ENCODE measurements at places on chromosomes 12 and 14.

GRCh38 chr14:90781344-90781761, 34.9 kb downstream of the TTC7B start:
- H3K4me1 ChIP-seq: peaks cover 15% of the 10 kb centered on the region
- H3K36me3 ChIP-seq: no peaks in the 10 kb centered on the region
- no peaks in the 10 kb centered on the region for H3K27me3 ChIP-seq
- H3K4me3 ChIP-seq: no peak overlapping the region
- DNase-seq: peak; percentile 76

DNA sequence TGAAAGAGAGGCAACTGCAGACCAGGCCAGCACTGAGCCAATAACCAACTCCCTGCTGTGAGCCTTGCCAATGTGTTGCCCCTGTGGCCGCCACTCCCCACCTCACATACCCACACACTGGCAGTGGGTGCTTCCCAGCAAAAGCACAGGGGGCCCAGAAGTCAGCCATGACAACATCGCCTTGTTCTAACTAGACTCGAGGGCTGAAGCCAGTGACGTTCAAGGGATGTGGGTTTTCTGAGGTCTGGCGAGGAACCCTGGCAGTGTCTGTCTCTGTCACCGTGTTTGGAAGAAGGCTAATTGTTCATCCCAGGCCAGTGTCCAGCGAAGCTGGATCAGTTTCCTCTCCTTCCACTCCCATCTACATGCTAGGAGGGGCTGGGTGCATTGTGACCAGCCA, 311.8 kb upstream of the AMIGO2 start:
- H3K36me3 ChIP-seq: no peaks in the 10 kb centered on the region
- H3K27ac ChIP-seq: no peak overlapping the region
- H3K27me3 ChIP-seq: no peaks in the 10 kb centered on the region
- no peaks in the 10 kb centered on the region for H3K4me1 ChIP-seq

- no peaks in the 10 kb centered on the region for H3K36me3 ChIP-seq
- no peak overlapping the region for H3K4me3 ChIP-seq
- H3K27ac ChIP-seq: no peak overlapping the region
- DNase-seq: no peak
- no peaks in the 10 kb centered on the region for H3K4me1 ChIP-seq
Measured at GRCh38 chr14:20934148-20934762, 21.0 kb upstream of the RNASE2 start.

DNA sequence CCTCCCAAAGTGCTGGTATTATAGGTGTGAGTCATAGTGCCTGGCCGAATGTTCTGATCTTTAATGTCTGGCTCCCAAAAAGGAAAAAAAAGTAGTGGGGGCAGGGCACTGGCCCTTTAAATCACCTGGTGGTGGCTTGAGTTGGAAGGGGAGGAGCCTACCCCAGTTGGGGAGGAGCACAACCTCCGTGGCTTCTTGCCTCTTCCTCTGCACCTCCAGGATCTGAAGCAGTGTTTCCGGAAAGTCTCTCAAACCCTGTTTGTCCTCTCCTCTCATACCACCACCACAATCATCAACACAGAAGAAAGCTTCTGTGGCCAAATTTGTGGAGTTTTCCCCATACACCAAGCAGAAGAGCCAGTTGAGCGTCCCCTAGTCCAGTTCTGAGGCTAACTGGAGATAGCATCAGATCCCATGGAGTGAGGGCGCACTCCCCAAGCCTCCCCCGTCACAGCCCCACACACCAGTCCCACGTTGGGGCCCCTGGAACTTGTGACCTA, 24.3 kb upstream of the RCOR1 start:
- DNase-seq: peak; percentile 95
- H3K27ac ChIP-seq: peak overlapping the region; percentile 72
- H3K4me3 ChIP-seq: peak overlapping the region; percentile 7
- no peaks in the 10 kb centered on the region for H3K27me3 ChIP-seq

GRCh38 chr12:21527451-21528180, 1.5 kb downstream of the SPX start:
- no peak overlapping the region for H3K27ac ChIP-seq
- peaks cover 13% of the 10 kb centered on the region for H3K4me1 ChIP-seq
- H3K36me3 ChIP-seq: no peaks in the 10 kb centered on the region
- peak overlapping the region; percentile 50 for H3K4me3 ChIP-seq

DNA sequence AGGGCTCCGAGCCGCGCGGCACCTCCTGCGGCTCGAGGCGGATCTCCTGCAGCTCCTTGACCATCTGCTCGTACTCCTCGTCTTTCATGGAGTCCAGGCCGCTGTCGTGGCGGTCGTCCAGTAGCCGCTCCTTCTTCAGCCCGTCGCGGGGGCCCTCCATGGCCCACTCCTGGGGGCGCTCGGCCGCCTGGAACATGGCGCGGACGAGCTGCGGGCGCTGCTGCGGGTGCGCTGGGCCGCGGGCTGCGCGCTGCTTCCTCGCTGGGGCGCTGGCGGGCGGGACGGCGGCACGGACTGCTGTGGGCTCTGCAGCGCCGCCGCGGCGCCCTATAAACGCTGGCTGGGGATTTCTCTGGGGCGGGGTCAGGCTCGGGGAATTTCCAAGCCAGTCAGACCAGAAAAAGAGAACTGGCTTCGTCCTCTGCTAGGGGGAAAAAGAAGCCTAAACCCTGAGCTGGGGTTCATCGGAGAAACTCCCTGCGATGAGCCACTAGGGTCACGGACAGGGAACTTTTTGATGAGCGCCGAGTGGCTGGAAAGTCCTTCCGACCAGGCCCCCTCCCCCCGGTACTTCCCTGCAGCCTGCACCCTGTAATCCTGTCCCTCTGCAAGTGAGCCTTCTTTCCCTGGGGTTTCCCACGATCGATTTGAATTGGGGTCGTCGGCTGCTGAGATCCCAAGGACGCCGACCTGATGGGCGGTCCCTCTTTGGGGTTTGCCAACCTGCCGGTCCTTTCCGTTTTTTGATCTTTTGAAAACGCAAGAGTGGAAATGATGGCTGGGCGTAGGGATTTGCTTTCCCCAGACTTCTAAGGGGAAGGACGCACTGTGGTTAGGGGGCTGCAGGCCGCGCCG, at the start of gene NFKBIA:
Gene NFKBIA, minus strand, starts transcription at position 301 of the 855 bp plus-strand sequence. Its CDS starts 105 bp downstream, at position 196.
- peaks cover 28% of the 10 kb centered on the region for H3K36me3 ChIP-seq
- H3K4me3 ChIP-seq: peak within 1 kb of the TSS; percentile 85
- H3K27me3 ChIP-seq: no peaks in the 10 kb centered on the region
- peaks cover 54% of the 10 kb centered on the region for H3K4me1 ChIP-seq
- H3K27ac ChIP-seq: peak within 1 kb of the TSS; percentile 89

DNA sequence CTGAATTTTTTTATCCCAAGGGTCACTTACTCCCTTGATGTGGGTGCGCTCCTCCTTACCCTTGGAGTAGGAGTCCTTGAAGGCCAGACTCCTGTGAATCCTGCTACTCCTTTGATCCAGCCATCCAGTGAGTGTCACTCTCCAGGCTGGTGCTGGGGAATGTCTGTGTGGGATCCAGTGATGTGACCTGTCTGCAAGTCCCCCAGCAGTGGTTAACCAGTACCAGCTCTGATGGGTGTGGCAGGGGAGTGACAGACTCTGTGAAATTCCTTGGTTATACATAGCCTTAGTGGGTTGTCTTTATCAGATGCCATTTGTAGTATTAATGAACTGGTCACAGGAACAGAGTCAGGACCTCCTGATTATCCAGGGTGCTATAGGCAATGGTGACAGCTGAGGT, 409.5 kb upstream of the LMO3 start:
- no peaks in the 10 kb centered on the region for H3K36me3 ChIP-seq
- DNase-seq: no peak
- H3K4me1 ChIP-seq: no peaks in the 10 kb centered on the region
- H3K4me3 ChIP-seq: no peak overlapping the region
- no peak overlapping the region for H3K27ac ChIP-seq

- no peak overlapping the region for H3K4me3 ChIP-seq
- no peaks in the 10 kb centered on the region for H3K27me3 ChIP-seq
- DNase-seq: no peak
- H3K4me1 ChIP-seq: no peaks in the 10 kb centered on the region
Measured at GRCh38 chr14:56102941-56103340, 15.3 kb upstream of the PELI2 start.

GRCh38 chr12:124036171-124036598, 63.2 kb downstream of the ZNF664 start:
- H3K4me3 ChIP-seq: no peak overlapping the region
- H3K27me3 ChIP-seq: no peaks in the 10 kb centered on the region
- no peaks in the 10 kb centered on the region for H3K4me1 ChIP-seq
- H3K36me3 ChIP-seq: no peaks in the 10 kb centered on the region
- no peak for DNase-seq
- H3K27ac ChIP-seq: no peak overlapping the region

DNA sequence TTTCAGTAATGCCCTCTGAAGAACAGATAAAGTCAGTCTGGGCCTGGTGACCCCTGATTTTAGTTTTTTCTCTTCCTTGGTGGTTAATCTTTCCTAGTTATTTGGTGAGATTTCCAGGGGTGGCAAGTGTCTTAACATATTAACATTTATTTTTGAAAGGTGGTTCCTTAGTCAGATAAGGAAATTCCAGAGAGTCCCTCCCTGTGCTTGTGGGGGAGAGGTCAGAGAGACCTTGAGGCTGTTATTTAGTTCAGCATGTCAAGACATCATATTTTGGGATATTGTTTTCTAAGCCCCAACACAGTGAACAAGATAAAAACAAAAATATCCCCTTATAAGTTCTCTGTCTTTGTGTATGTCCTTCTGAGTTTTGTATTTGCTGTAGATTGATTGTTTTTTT, 9.5 kb upstream of the LUM start:
- no peak for DNase-seq
- no peaks in the 10 kb centered on the region for H3K27me3 ChIP-seq
- no peaks in the 10 kb centered on the region for H3K4me1 ChIP-seq
- no peaks in the 10 kb centered on the region for H3K36me3 ChIP-seq

- no peak overlapping the region for H3K4me3 ChIP-seq
- no peak for DNase-seq
- H3K36me3 ChIP-seq: peaks cover 8% of the 10 kb centered on the region
- H3K27me3 ChIP-seq: no peaks in the 10 kb centered on the region
- H3K27ac ChIP-seq: no peak overlapping the region
Measured at GRCh38 chr14:65499138-65499537, 86.6 kb downstream of the FUT8 start.

GRCh38 chr12:43273467-43273866, 278.5 kb downstream of the ADAMTS20 start:
- DNase-seq: no peak
- no peak overlapping the region for H3K4me3 ChIP-seq
- H3K27me3 ChIP-seq: no peaks in the 10 kb centered on the region
- H3K27ac ChIP-seq: no peak overlapping the region
- H3K36me3 ChIP-seq: no peaks in the 10 kb centered on the region

GRCh38 chr12:52395761-52396434, 10.2 kb downstream of the KRT82 start:
- H3K27me3 ChIP-seq: no peaks in the 10 kb centered on the region
- no peaks in the 10 kb centered on the region for H3K36me3 ChIP-seq
- peak; percentile 72 for DNase-seq
- no peak overlapping the region for H3K27ac ChIP-seq
- no peak overlapping the region for H3K4me3 ChIP-seq

DNA sequence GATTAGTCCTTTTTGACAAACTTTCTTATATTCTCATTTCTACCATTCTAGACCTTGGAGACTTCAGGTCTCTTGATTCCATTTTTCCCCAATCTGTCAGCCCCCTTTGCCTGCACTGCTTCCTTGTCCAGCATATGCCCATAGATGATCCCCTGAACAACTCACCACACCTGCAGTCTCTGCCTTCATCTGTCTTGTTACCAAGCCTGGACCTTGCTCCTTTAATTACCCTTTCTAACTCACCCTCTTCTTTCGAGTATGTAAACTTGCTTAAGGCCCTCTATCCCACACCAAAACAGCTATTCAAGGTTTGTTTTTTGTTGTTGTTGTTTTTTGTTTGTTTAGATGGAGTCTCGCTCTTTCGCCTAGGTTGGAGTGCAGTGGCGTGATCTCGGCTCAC, 9.6 kb downstream of the COX14 start:
- no peak overlapping the region for H3K27ac ChIP-seq
- no peaks in the 10 kb centered on the region for H3K27me3 ChIP-seq
- H3K4me3 ChIP-seq: no peak overlapping the region
- no peak for DNase-seq
- H3K36me3 ChIP-seq: peaks cover 3% of the 10 kb centered on the region

GRCh38 chr12:127340381-127340780, 926.6 kb upstream of the TMEM132C start:
- no peaks in the 10 kb centered on the region for H3K36me3 ChIP-seq
- no peak overlapping the region for H3K27ac ChIP-seq
- no peaks in the 10 kb centered on the region for H3K4me1 ChIP-seq
- H3K4me3 ChIP-seq: no peak overlapping the region
- no peak for DNase-seq

DNA sequence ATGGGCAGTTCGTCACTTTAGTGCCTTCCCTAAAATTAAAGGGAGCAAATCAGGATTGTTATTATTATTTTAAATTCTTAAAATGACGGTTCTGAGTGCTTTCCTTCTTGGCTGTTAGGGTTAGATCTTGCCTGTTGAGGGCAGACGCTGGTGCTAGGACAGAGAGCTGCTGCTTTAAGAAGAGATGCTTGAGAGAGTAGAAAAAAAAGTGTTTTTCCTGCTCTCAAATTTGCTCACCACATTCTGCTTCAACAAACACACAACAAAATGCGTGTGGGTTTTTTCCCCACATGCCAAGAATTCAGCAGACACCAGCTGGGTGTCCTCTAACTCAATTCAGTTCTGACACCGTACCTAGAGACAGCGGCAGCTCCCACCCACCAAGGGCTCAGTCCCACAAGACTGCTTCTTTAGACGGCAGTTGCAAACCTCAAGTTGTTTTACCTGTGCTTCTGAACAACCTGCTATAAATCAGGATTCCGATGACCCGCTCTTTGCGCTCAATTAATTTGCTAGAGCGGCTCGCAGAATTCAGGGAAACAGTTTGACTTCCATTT, 75.8 kb upstream of the RIN3 start:
- H3K27me3 ChIP-seq: no peaks in the 10 kb centered on the region
- DNase-seq: no peak
- no peak overlapping the region for H3K4me3 ChIP-seq
- H3K27ac ChIP-seq: no peak overlapping the region
- H3K36me3 ChIP-seq: no peaks in the 10 kb centered on the region

DNA sequence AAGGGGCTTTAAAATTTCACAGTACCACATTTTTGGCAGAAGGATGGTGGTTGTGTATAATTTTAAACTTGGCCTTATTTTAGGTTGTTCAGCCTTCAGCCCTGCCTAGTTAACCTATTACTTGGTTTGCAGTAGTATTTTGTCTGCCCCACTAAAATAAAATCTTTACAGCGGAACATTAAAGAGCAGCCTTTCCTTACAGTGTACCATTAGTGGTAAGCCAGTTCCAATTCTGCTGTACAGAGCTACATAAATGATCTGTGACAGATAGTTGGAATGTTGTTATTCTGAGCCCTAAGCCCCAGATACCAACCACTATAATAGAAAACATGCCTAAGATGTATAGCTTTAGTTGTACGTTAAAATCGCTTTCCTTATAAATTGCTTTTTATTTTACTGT, 56.2 kb downstream of the SLC38A6 start:
- H3K27ac ChIP-seq: no peak overlapping the region
- H3K36me3 ChIP-seq: no peaks in the 10 kb centered on the region
- no peaks in the 10 kb centered on the region for H3K4me1 ChIP-seq
- H3K27me3 ChIP-seq: no peaks in the 10 kb centered on the region

DNA sequence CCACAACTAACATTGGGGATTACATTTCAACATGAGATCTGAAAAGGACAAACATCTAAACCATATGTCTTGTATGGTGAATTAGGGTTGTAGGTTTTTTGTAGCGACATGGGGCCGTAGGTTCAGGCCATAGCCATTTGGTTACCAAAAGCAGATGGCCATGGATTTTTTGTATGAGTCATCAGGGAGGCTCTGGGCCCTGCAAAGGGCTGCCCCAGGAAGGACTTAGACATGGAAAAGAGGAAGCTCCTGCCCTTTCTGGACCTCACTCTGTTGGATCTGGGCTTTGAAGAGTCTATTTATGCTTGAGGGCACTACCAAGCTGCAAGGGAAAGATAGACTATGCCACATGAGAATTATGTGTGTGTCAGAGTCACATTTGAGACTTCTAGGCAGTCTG, 89.3 kb upstream of the DHRS4 start:
- H3K4me3 ChIP-seq: no peak overlapping the region
- 0 out of 2 replicates have a peak, but pooled peaks cover 10% of the 10 kb centered on the region for H3K4me1 ChIP-seq
- DNase-seq: no peak

Data from PC-9 (cell line).